ENCODE measurements at places on chromosomes 5 and 9.

DNA sequence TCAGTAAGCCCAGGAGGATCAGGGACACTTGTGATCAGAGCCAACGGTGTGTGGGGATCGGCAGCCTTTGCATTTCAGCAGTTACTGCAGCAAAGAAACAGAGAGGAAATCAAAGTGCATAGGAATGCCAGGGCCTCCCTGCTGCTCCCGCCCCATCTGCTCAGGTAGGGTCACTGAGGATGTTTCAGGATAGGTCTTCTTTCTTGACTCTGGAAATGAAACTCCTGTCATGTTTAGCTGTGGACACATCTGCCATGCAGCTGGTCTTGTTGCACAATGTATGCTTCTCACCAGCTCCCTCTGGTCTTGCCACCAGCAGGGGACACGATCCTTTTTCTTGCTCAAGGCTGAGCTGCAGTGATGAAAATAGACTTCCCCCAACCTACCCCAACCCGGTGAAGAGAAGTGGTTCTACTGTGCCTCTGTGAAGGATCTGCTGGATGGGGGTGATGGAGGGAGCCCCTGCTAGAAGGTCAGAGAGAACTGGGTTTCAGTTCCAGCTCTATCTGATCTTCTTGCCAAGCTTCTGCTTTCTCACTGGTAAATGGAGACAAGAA is 185.2 kb upstream of the KLF4 start:
- DNase-seq: peak; percentile 31

DNA sequence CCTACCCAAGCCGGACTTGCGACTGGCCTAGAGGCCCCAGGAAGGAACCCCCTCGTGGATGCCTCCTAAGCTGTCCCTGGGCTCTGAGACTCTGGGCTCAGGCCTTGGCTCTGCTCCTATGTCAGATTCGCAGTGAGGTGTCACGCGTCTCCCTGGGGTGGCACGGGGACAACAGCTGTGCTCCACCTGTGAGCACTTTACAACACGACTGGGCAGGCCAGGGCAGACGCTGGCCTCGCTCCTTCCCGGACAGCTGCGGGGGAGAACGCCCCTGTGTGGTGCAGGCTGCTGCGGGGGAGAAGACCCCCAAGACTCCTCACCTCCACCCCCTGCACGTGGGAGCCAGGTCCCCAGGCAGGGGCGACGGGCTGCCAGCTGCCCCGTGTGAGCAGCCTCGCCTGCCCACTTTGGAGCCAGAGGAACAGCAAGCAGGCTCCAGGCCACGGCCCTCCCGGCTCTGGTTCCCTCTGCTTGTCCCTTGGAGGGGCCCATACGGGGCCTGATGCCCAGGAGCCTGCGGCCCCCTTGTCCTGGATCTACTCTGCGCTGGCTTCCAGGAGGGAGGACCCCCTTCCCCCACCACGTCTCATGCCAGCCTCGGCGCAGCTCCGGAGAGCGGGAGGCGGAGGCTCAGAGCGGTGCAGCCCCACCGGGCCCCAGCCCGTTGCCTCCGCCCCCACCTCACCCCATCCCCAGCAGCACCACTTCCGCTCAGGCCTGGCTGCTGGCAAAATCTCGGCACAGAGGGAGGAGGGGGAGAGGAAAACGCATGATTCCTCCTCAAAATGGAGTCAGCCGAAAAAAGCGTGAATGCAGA is 36.0 kb downstream of the SARDH start:
- DNase-seq: no peak

DNA sequence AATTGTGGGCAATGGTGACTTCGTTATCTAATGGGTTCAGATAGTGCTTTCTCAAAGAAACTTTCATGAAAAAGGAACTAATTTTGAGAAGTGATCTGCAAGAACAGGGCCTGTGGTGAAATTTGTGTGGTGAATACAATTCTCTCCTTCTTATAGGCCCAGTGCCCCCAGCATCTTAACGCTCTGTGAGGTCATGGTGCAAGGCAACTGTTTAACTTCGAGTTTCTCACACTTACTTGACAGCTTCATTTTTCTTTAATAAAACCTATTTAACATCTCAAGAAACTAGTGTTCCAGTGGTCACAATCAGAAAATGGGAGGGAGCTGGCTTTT is 69.2 kb downstream of the FAM114A2 start:
- DNase-seq: no peak

GRCh38 chr5:59583151-59583809 is 310.2 kb downstream of the PDE4D start:
- no peak for DNase-seq

GRCh38 chr5:167063788-167064187 is 1227.7 kb upstream of the WWC1 start:
- DNase-seq: no peak

GRCh38 chr9:87898151-87898550 is 15.5 kb downstream of the SPATA31E1 start:
- no peak for DNase-seq

GRCh38 chr5:1383344-1383743 is 38.4 kb upstream of the CLPTM1L start:
- DNase-seq: no peak

Measured in putamen (tissue), 1 donor.